ENCODE measurements at places on chromosomes 12 and 14. TPM values are rescaled to one million over a fixed set of nuclear protein-coding genes. Genes with fewer than 3 reads are reported as not detected.

The FAM181A gene
- total RNA-seq = not detected

The SLC7A8 gene
- total RNA-seq = 2.3 TPM

The ETNK1 gene
- 27.4 TPM for total RNA-seq

The CCDC184 gene
- total RNA-seq = 0.82 TPM

The OASL gene
- 1.4 TPM for total RNA-seq

The PLA2G1B gene
- not detected for total RNA-seq

The JPH4 gene
- 1.1 TPM for total RNA-seq

The POTEM gene
- total RNA-seq = not detected

The SYT1 gene
- 7.4 TPM for total RNA-seq

The OR4K17 gene
- total RNA-seq = not detected

The ACOT6 gene
- not detected for total RNA-seq

The BATF gene
- total RNA-seq = not detected

The TAS2R9 gene
- not detected for total RNA-seq

The SDS gene
- total RNA-seq = not detected

The NAV3 gene
- 17.0 TPM for total RNA-seq

The CD27 gene
- not detected for total RNA-seq

The TPH2 gene
- not detected for total RNA-seq

The PMCH gene
- total RNA-seq = not detected

All from kidney epithelial cell (primary cell).